ENCODE measurements at places on chromosomes 4 and X.

DNA sequence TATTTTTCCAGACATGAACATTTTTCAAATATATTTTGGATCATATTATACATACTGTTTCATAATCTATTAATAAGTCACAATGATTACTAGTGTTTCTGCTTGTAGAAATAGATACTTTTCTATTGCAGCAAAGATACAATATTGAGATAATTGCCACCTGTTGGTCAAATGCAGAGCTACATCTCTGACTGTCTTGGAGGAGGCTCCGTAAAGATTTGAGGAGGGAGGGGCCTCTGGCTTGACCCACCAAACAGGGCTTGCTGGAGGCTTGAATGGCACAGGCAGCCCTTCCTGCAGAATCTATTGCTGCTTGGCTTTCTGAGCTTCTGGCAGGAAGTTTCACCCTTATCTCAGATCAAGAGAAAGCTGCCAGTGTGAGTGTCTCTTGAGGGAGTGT is 99.3 kb upstream of the ARMCX2 start:
- DNase-seq = no peak

DNA sequence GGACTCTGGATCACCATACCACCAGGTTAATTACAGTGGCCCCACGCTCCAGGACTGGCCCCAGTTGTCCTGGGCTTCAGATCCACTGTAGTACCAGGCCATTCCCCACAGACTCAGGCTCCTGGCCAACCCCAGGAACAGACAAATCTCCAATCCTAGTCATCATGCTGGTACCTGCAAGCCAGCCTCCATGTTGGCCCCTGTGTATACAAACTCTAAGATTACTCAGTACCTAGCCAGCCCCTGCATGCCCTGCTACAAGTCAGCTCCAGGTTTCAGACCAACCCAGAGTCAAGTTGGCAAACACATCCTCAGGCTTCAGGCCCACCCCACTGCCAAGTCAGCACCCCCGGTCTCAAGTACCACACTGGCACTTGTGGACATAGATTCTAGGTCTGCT is 85.9 kb downstream of the KLF8 start:
- DNase-seq = no peak

- DNase-seq = no peak
Observed at GRCh38 chr4:80529026-80529425, 193.5 kb downstream of the CFAP299 start.

DNA sequence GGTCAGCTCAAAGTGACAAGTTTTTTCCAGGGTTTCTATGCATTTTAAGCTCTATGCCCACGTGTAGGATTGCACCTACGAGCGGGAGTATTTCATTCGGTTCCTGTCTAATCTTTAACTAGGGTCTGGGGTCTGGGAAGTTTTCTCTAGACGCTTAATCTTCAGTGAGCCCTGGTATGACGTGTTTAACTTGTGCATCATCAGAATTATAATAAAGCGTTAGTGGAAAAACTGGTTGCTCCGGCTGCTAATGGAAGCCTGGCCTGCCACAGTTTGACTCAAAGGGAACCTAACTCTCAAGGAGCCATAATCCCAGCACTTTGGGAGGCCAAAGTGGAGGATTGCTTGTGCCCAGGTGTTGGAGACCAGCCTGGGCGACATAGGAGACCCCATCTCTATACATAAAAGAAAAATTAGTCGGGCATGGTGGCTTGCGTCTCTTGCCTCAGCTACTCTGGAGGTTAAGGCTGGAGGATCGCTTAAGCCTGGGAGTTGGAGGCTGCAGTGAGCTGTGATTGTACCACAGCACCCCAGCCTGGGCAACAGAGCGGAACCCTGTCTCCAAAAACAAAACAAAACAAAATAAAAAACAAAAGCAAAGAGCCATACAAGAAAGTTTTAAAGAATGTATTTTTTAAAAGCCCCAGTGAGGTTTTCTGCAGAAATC is 30.2 kb downstream of the ARSD start:
- DNase-seq = no peak

GRCh38 chrX:150196285-150196684 is 166.8 kb upstream of the MAMLD1 start:
- no peak for DNase-seq

DNA sequence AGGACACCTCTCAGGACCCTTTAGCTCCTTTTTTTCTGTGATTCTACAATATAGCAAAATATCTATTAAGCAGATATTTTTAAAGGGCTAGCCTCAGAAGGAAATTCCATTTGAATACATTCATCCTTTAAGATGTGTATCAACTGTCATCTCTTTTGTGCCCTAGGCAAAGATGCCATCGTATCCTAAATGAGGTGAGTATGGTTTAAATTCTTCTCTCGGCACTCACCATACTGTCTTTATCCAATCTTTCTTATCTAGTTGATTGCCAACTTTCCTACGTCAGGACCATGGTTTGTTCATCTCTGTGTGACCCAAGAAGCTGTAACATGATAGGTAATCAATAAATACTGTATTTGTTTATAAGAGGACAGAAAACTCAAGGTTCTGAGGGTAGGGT is 176.0 kb downstream of the LDB2 start:
- no peak for DNase-seq

DNA sequence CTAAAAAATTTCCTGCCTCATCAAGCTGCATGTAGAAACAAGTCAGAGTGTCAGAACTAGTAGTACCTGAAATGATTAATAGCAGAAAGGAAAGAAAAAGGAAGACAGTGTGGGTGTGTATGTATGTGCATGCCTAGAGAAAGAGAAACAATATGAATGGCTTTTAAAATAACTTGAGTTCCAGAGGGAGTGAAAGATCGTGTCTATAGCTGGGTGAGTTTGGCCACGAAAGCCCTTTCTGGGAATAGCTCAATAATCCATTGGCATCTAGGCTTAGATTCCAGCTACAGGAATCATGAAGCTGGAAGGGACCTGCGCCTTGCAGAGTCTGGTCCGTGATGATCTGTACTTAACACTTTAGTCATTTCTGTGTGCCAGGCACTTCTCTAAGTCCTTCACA is 195.6 kb downstream of the RAPGEF2 start:
- DNase-seq = no peak

DNA sequence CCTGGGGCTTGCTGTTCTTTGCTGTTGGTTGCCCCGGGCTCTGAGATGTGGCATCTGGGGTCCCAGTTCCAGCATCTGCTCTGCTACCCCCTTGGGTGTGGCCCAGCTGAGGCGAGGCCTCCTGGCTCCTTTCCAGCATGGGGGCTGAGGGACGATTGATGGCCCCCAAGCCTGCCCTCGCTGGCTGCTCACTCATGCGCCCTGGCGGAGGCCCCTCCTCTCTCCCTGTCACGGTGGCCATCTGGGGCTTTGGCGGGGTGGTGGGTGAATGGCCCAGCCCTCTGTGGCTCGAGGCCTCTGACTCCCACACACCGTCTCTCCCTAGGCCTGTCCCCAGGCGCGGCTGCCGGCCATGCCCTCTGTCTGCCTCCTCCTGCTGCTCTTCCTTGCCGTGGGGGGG is 1.8 kb downstream of the PLXNA3 start:
- no peak for DNase-seq

DNA sequence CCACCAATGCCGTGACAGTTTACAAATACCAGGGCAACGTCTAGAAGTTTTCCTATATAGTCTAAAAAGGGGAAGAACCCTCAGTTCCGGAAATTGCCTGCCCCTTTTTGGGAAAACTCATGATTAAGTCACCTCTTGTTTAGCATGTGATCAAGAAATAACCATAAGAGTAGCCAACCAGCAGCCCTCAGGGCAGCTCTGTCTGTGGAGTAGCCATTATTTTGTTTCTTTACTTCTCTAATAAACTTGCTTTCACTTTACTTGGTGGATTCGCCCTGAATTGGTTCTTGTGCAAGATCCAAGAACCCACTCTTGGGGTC is 20.0 kb upstream of the HOPX start:
- DNase-seq = no peak

DNA sequence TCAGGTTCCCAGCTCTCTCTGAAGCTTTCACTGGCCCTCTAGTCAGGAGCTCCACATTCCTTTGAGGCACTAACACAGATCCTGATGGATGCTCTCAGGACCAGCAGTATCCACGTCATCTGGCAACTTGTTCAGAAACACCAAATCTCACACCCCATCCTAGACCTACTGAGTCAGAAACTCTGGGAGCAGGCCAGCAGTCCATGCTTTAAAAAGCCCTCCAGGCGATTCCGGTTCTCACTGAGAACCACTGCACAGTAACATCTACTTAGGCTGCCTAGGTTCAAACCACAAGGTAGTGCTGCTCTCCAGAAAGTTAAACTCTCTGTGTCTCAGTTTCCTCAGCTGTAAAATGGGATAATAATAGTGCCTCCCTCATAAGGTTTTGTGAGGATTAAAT is 55.3 kb downstream of the CCDC158 start:
- DNase-seq = no peak

GRCh38 chr4:183599690-183600089 is 59.3 kb downstream of the RWDD4 start:
- DNase-seq = no peak

DNA sequence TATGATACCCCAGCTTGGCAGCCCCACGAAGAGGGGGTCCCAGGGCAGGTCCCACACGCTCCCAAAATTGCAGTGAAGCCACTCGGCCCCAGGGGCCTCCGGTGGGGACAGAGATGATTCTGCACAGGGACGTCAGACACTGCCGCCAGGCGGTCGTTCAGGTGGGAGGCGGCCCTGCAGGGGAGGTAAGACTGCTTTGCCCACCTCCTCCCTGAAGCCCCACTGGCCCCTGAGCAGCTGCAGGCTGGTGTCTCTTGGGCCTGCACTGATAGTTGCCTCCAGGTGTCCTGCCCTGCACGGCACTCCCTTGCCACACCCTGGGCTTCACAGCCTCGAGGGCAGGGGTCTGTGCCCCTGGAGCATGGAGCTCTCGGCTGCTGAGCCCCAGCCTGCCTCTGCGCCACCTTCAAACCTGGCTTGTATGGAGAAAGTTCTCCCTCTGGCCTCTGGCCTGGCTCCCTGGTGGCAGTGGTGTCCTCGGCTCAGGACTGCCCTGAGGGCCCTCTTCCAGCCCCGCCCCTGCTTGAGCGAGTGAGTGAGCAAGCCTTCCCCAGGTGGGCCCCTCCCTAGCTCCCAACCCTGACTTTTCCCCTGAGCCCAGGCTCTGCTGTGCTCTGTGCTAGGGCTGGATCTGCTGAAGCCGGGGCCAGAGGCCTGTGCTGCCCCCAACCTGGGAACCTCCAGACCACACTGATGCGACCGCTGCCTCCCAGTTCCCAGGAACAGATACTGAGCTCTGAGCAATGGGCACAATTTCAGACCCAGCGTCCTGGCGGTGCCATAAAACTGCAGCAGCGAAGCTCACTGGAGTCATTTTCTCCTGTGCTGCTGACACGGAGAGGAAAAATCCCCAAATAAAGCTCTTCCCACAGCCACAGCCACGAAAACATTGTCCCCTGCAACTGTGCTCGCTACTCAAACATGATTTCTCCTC is 16.1 kb downstream of the ADRA2C start:
- DNase-seq = no peak

Measured in stimulated activated CD8-positive, alpha-beta memory T cell treated with anti-CD3 and anti-CD28 coated beads, Interleukin-4, amount 100 ng/mL, for 4 hours (primary cell).